Tibial nerve (tissue), 4 donors: ENCODE measurements at places on chromosomes 2 and 18. TPM values are rescaled to one million over a fixed set of nuclear protein-coding genes. Genes with fewer than 3 reads are reported as not detected.

Gene SERPINB10
- not detected for total RNA-seq

Gene FOXD4L1
- not detected for total RNA-seq

- H3K4me1 ChIP-seq = no peaks in the 10 kb centered on the region
- H3K27me3 ChIP-seq = no peaks in the 10 kb centered on the region
- H3K27ac ChIP-seq = no peak overlapping the region
- DNase-seq = no peak
- no peak overlapping the region for H3K4me3 ChIP-seq
Measured at GRCh38 chr18:32760391-32760790, 12.4 kb downstream of the KLHL14 start.

GRCh38 chr2:160882906-160883305 lies 277.3 kb upstream of the TANK start:
- H3K4me3 ChIP-seq = no peak overlapping the region
- H3K36me3 ChIP-seq = no peaks in the 10 kb centered on the region
- DNase-seq = no peak
- no peaks in the 10 kb centered on the region for H3K4me1 ChIP-seq
- no peak overlapping the region for H3K27ac ChIP-seq

GRCh38 chr2:67625690-67626475 lies 228.8 kb downstream of the ETAA1 start:
- H3K4me3 ChIP-seq = no peak overlapping the region
- H3K27ac ChIP-seq = no peak overlapping the region
- no peak for DNase-seq
- no peaks in the 10 kb centered on the region for H3K27me3 ChIP-seq
